ENCODE measurements at places on chromosomes 1 and 21. TPM values are rescaled to one million over a fixed set of nuclear protein-coding genes. Genes with fewer than 3 reads are reported as not detected.

CFAP126 gene
- not detected for polyA plus RNA-seq

DNA sequence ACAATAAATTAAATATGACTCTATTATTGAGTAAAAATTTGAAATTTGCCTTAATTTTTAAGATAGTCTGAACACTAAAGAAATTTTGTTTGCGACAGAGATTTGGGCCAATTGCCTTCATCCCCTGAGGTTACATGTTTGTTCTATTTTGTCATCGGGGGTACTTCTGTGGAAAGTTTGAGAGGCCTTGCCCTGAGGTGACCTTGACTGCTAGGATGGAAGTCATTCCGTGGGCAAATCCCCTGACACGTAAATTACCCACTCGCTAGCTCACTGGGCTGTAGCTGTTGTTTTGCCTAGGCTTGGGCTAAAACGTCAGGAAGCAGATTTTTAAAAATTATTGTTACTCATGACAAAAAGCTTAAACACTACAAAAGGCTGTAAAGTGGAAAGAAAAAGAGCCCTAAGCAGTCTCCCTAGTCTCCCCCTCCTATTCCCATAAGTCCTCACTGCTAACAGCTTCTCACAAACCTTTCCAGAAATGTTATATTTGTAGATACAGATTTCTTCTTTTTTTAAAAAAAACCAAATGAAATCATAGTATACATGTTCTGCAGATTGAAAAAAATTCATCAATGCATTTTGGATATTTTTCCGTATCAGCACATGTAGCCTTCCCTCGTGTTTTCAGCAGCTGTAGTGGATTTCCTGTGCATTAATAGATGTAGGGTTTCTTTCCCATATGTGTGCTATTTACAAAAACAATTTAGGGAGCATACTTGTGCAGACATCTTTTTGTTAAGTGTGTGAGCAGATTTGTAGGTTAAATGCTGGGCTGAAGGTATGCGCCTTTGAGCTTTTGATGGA is 142.7 kb downstream of the MRPS6 start:
- H3K4me3 ChIP-seq, result no peak overlapping the region
- no peaks in the 10 kb centered on the region for H3K36me3 ChIP-seq
- H3K27me3 ChIP-seq, result no peaks in the 10 kb centered on the region
- no peaks in the 10 kb centered on the region for H3K4me1 ChIP-seq
- DNase-seq, result no peak

- no peak overlapping the region for H3K4me3 ChIP-seq
- H3K27ac ChIP-seq, result no peak overlapping the region
- DNase-seq, result no peak
- no peaks in the 10 kb centered on the region for H3K36me3 ChIP-seq
- no peaks in the 10 kb centered on the region for H3K4me1 ChIP-seq
Observed at GRCh38 chr1:231079163-231079562, 39.1 kb upstream of the FAM89A start.

GRCh38 chr1:5751833-5752745 is 240.1 kb downstream of the NPHP4 start:
- H3K4me3 ChIP-seq, result no peak overlapping the region
- no peak overlapping the region for H3K27ac ChIP-seq
- H3K4me1 ChIP-seq, result no peaks in the 10 kb centered on the region
- DNase-seq, result no peak
- H3K27me3 ChIP-seq, result peaks cover 4% of the 10 kb centered on the region

- no peaks in the 10 kb centered on the region for H3K27me3 ChIP-seq
- no peak for DNase-seq
- no peak overlapping the region for H3K4me3 ChIP-seq
- no peaks in the 10 kb centered on the region for H3K4me1 ChIP-seq
Observed at GRCh38 chr1:30540611-30541192, 182.7 kb downstream of the MATN1 start.

- H3K4me1 ChIP-seq, result no peaks in the 10 kb centered on the region
- no peaks in the 10 kb centered on the region for H3K36me3 ChIP-seq
- peaks cover 4% of the 10 kb centered on the region for H3K27me3 ChIP-seq
- no peak for DNase-seq
- H3K4me3 ChIP-seq, result no peak overlapping the region
Observed at GRCh38 chr1:64212031-64212430, 8.6 kb downstream of the UBE2U start.

GRCh38 chr1:82160036-82160435 is 359.3 kb downstream of the ADGRL2 start:
- no peaks in the 10 kb centered on the region for H3K36me3 ChIP-seq
- H3K4me1 ChIP-seq, result peaks cover 2% of the 10 kb centered on the region
- no peak overlapping the region for H3K4me3 ChIP-seq
- H3K27ac ChIP-seq, result no peak overlapping the region
- no peaks in the 10 kb centered on the region for H3K27me3 ChIP-seq

DNA sequence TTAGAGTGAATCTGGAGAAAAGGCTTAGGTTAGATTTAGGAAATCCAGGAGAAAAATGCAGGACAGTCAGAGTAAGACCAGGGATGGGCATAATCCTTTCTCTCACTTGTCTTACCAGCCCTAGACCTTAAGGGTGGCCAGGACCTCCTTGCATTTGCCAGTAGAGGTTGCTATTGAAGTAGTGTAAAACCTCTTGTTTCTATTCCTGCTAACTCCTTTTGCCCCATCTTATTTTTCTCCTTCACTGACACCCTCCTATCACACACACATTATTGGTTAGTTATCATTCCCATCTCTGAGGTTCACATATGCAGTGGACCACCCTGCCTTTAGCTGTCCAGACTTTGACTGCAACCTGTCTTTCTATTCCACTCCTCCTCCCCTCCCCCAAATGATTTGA is 75.0 kb upstream of the MACF1 start:
- H3K36me3 ChIP-seq, result no peaks in the 10 kb centered on the region
- peaks cover 25% of the 10 kb centered on the region for H3K4me1 ChIP-seq
- peak overlapping the region; percentile 4 for H3K27ac ChIP-seq
- H3K27me3 ChIP-seq, result no peaks in the 10 kb centered on the region
- no peak overlapping the region for H3K4me3 ChIP-seq

- H3K27ac ChIP-seq, result no peak overlapping the region
- no peaks in the 10 kb centered on the region for H3K4me1 ChIP-seq
Observed at GRCh38 chr1:179632868-179633267, 41.2 kb downstream of the TDRD5 start.

RER1 gene
- 101 TPM for polyA plus RNA-seq

DNA sequence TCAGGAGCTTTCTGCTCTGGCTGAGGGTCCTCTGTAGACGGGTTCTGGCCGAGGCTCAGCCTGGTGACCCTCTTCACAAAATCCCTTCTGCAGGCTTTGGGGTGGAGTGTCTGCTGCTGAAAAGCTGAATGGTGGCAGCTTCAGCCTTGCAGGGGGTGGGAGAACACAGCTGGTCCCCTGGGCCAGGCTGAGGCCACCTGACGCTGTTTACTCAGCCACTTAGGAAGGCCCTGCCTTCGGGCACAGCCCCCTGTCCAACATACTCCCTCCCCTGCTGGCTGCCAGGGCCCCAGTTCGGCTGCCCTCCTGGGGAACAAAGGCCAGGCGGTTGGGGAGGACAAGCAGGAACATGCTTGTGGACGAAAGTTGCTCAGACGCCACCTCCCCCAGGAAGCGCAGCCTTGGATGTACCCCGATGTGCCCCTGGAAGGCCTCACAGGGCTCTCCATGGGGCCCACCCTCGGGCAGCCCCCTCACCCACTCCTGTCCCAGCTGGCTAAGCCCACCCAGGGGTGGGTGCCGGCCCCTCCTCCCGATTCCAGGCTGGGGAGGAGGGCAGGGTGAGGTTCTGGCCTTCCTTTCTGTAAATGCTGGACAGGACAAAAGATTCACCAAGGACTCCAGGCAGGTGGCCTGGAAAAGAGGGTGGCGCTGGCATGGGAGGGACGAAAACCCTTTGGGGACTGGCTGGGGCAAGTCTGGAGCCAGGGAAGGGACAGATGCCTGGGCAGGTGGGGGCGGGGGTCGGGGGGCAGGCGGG is at the start of gene ANKRD65:
Gene ANKRD65 (minus strand): TSS at position 130 of the 760 bp plus-strand sequence. CDS start 271 bp downstream, outside the sequence.
- no peak for DNase-seq
- no peaks in the 10 kb centered on the region for H3K4me1 ChIP-seq

DNA sequence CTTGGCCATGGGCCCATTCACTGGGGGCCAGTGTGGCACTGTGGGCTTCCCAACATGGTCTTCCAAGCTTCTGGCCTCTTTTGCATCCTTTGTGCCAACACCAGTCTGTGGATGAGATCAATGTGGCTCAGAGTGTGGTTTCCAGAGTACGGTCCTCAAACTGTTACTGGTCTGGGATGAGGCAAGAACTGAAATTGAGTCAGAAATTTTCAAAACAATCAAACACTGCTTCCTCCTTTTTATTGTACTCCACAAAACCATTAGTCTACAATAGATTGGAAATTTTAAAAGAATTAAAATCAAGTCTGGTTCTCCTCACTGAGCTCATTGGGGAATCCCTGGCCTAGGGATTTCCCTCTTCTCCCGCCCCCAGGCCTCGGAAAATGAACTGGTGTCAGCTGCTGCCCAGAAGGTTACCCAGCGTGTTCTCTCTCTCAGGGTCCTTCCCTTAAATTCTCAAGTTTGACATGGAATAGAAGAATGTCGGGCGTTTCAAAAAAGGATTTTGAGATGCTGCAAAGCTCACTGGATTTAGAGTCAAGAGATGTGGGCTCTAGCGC is 222.0 kb downstream of the SDCCAG8 start:
- H3K27ac ChIP-seq, result no peak overlapping the region
- H3K27me3 ChIP-seq, result no peaks in the 10 kb centered on the region
- DNase-seq, result no peak
- H3K4me1 ChIP-seq, result no peaks in the 10 kb centered on the region
- H3K4me3 ChIP-seq, result no peak overlapping the region

- H3K4me3 ChIP-seq, result no peak overlapping the region
- no peaks in the 10 kb centered on the region for H3K27me3 ChIP-seq
- H3K4me1 ChIP-seq, result peaks cover 9% of the 10 kb centered on the region
- H3K36me3 ChIP-seq, result no peaks in the 10 kb centered on the region
- H3K27ac ChIP-seq, result no peak overlapping the region
Observed at GRCh38 chr1:17066361-17067068, 12.7 kb upstream of the SDHB start.

DNA sequence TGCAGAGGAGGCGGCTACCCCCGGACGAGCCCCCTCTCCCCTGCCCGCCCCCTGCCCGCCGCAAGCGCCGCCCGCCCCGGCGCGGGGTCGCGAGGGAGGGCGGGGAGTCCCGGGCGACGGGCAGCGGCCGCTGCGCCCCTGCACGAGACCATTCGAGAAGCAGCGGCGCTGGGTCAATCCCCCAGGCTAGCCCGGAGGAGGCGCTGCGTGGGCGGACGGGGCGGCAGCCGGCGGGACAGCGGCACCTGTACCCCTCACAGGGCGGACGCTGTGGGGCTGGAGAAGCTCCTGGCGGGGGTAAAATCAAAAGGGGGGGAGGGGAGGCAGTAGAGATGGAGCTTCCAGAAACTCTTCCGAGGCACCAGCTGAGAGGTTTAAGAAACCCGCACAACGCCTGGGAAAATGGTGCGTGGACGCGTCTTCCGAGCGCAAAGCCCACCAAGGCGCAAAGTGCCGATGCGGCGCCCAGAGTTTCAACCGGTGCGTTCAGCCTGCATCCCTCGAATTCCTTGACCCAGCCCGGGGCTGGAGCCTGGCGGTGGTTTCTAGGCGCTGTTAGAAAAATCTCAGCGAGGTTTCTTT is at the start of gene PLPPR5:
Gene PLPPR5 (minus strand): TSS at position 1 of the 582 bp plus-strand sequence. CDS start 190 bp downstream, outside the sequence.
- H3K27me3 ChIP-seq, result peaks cover 6% of the 10 kb centered on the region
- no peak within 1 kb of the TSS for H3K27ac ChIP-seq
- no peak for DNase-seq
- peaks cover 11% of the 10 kb centered on the region for H3K4me1 ChIP-seq
- peak within 1 kb of the TSS; percentile 48 for H3K4me3 ChIP-seq
- no peaks in the 10 kb centered on the region for H3K36me3 ChIP-seq

RGS8 gene
- not detected for polyA plus RNA-seq

GPR37L1 gene
- polyA plus RNA-seq, result 0.02 TPM

PRR9 gene
- not detected for polyA plus RNA-seq

GRCh38 chr1:110872366-110872744 is 593 bp upstream of the CD53 start:
- peak overlapping the region; percentile 67 for H3K27ac ChIP-seq
- no peak overlapping the region for H3K4me3 ChIP-seq
- H3K36me3 ChIP-seq, result no peaks in the 10 kb centered on the region
- DNase-seq, result no peak

GRCh38 chr1:177200290-177200689 is 29.5 kb downstream of the BRINP2 start:
- H3K4me1 ChIP-seq, result no peaks in the 10 kb centered on the region
- H3K27me3 ChIP-seq, result no peaks in the 10 kb centered on the region
- DNase-seq, result no peak
- no peaks in the 10 kb centered on the region for H3K36me3 ChIP-seq
- no peak overlapping the region for H3K27ac ChIP-seq

DNA sequence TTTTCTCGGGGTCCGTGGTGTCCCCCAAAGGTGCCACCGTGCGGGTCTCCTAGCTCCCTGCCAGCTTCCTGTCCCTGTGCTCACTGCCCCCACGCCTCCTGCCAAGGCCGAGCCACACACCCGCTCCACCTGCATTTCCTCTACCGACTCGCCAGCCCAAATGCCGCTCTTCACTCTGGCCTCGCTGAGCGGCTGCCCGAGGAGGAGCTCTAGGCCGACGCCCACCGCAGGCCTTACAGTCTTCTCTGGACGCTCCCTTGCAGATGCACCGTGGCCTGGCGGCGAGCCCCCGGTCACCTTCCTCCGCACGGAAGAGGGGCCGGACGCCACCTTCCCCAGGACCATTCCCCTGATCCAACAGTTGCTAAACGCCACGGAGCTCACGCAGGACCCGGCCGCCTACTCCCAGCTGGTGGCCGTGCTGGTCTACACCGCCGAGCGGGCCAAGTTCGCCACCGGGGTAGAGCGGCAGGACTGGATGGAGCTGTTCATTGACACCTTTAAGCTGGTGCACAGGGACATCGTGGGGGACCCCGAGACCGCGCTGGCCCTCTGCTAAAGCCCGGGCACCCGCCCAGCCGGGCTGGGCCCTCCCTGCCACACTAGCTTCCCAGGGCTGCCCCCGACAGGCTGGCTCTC is 26.3 kb downstream of the FTCD start:
- no peak for DNase-seq
- H3K27me3 ChIP-seq, result no peaks in the 10 kb centered on the region
- H3K4me3 ChIP-seq, result no peak overlapping the region

GRCh38 chr21:27681841-27682240 is 715.0 kb upstream of the ADAMTS5 start:
- no peaks in the 10 kb centered on the region for H3K27me3 ChIP-seq
- H3K4me3 ChIP-seq, result no peak overlapping the region
- no peak overlapping the region for H3K27ac ChIP-seq
- DNase-seq, result no peak
- H3K4me1 ChIP-seq, result no peaks in the 10 kb centered on the region

DNA sequence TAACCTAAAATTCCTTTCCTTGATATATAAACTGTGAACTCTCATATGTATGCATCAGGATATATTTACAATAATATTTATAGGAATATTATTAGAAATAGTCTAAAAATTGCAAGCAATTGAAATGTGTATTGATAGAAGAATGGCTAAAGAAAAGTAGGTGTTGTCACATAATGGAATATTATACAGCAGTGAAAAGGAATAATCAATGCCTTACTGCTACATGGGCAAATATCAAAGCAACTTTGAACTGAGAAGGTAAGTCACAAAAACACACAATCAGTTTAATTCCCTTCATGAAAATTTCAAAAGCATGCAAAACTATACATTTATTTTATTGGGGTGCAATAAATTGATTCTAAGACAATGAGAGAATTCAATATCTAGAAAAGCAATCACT is 35.7 kb upstream of the CDC14A start:
- no peak overlapping the region for H3K27ac ChIP-seq
- H3K36me3 ChIP-seq, result no peaks in the 10 kb centered on the region
- no peak overlapping the region for H3K4me3 ChIP-seq
- H3K4me1 ChIP-seq, result no peaks in the 10 kb centered on the region

- no peak overlapping the region for H3K27ac ChIP-seq
- DNase-seq, result no peak
- H3K27me3 ChIP-seq, result no peaks in the 10 kb centered on the region
- no peak overlapping the region for H3K4me3 ChIP-seq
- no peaks in the 10 kb centered on the region for H3K36me3 ChIP-seq
Observed at GRCh38 chr1:220918285-220918951, 39.2 kb downstream of the HLX start.

Measured in liver (tissue), 10 donors.